ENCODE measurements at places on chromosomes 1 and 21.

GRCh38 chr1:162159515-162159914 is 90.0 kb downstream of the NOS1AP start:
- DNase-seq = no peak

DNA sequence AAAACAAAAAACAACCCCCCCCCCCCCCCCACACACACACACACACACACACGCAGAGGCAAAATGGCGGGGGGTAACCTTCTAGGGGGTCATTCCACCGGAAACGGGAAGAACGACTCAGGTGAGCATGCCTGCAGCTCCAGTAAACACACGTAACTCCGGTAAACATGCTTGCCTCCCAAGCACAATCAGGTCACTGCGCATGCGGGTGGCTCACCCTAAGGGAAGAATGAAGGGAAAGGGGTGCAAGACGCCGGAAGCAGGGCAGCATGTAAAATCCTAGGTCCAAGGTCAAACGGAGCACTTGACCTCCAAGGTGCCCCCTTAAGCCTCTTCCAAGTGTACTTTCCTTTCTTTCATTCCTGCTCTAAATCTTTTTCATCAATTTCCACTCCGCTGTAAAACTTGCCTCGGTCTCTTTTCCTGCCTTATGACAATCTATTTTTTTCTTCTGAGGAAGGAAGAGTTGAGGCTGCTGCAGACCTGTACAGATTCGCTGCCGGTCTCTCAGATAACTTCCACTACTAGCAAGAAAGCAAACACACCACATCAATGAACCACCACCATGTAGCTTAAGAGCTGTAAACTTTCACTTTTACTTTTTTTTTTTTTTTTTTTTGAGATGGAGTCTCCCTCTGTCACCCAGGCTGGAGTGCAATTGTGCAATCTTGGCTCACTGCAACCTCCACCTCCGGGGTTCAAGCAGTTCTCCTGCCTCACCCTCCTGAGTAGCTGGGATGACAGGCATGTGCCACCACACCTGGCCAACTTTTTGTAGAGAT is 21.0 kb upstream of the CBR3 start:
- no peak for DNase-seq

- DNase-seq = no peak
Measured at GRCh38 chr1:175548774-175549173, 194.6 kb downstream of the TNR start.

DNA sequence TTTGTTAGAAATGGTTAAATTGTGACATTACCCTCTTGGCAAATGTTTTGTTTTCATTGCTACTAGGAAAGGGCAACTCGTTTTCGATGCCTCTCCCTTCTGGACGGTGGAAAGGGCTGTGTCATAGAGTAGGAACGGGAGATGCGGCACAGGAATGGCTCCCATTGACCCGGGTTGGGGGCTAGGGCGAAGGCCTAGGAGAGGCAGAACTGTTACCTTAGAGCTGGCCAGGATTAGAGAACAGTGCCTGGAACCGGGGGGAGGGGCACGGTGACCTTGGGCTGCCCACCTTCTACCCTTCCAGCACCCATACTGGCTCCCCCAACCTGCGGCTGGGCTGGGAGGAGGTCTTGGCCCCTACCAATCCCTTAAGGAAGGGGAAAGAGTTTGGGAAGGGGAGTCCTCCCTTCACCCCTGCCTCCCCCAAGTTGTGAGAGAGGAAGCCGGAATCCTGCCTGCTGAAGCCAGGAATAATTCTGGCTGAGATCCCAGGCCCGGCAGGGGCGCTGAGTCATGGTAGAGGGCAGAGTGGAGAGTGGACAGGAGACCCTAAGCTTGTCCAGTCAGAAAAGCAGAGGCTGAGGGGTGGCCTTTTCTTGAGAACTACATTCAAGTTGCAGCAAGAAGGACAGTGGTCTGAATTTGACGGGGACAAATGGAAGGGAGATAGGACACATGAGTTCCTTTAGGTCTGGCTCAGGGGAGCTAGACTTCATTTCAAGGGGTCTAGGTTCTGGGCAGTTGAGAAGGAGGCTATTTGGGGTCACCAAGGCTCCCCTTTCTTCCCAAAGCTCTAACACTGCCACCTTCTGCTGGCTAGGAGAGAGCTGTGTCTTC is 8.2 kb downstream of the LMNA start:
- peak; percentile 52 for DNase-seq

- DNase-seq = no peak
Measured at GRCh38 chr1:234858722-234859121, 248.7 kb upstream of the IRF2BP2 start.

DNA sequence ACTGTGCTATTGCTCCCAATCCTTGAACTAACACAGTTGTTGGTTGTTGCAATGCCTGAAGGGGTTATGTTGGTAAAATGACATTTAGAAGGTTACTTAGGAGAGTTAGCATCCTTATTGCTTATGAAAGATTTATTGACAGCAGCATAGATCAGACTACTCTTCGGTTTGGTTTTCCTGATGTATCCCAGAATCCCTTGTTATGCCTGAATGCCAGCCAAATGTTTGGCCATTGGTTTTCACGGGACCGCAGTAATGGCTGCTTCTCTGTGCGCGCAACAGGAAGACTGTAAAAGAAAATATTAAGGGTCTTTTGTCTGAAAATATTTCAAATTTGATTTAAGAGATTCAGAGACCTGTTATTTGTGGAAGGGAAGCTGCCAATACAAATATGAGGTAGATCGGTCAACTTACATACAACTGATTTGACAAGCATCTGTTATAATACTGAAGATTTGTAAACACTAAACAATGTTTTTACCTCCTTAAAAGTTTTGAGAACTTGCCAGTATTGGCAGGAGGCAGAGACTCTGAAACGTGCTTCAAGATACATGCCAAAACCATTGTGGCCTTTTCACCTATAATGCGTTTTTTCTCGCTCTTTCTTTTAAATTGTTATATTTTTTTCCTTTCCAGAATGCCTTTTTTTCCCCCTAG is 8.3 kb downstream of the NFIA start:
- no peak for DNase-seq

DNA sequence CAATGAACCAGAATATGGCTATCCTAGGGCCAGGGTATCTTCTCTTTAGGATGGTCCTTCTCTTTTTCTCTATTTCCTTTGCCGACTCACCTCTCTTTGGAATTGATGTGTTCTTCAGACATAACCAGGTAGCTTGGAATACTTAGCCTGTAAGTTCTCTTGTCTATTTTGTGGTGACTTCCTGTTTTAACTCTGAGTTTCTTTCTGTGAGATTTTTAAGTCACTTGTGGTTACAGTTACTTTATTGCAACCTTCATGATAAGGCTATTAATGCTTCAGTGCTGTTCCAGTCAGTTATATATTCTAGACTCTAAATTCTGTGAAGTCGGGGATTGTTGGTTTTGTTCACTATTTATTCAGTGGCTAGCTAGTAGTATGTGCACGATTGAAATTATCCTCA is 46.2 kb downstream of the DISP1 start:
- DNase-seq = no peak

DNA sequence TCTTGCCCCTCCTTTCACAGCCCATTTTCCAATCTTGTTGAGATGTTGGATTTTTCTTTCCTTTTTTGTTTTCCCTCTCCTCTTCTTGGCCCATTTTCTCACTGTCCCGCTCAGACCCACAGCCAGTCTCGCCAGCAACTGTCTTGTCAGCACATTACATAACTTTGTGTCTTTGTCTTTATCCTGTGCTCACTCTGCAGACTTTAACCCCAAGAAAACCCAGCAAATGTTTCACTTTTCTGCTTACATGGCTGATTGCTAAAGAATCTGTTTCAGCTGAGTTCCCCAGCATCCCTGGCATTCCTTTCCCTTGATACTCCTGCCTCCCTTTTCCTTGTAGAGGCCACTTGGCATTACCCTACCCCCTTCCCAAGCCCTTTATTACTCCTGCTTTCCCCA is 74.6 kb downstream of the ZNF648 start:
- DNase-seq = no peak

GRCh38 chr1:232944347-232944746 is 6.1 kb upstream of the NTPCR start:
- no peak for DNase-seq

GRCh38 chr1:5692664-5693063 is 299.6 kb downstream of the NPHP4 start:
- DNase-seq = no peak

- no peak for DNase-seq
Measured at GRCh38 chr1:89640440-89640839, 7.5 kb downstream of the LRRC8C start.

Data from eye (tissue), 1 donor.